ENCODE measurements at places on chromosomes 3 and 15. TPM values are rescaled to one million over a fixed set of nuclear protein-coding genes. Genes with fewer than 3 reads are reported as not detected.

GRCh38 chr3:70703305-70704102, 391.1 kb upstream of the MDFIC2 start:
- no peak for DNase-seq

GRCh38 chr3:88467191-88467590, 317.4 kb downstream of the C3orf38 start:
- no peak for DNase-seq

GRCh38 chr3:195807681-195808121, 4.0 kb downstream of the MUC4 start:
- DNase-seq: no peak

GRCh38 chr3:32946973-32947788, 4.3 kb upstream of the CCR4 start:
- no peak for DNase-seq

GRCh38 chr3:51519848-51520247, 18.7 kb upstream of the RAD54L2 start:
- DNase-seq: no peak

- DNase-seq: peak; percentile 71
Measured at GRCh38 chr15:49235446-49236124, 65.5 kb downstream of the GALK2 start.

DNA sequence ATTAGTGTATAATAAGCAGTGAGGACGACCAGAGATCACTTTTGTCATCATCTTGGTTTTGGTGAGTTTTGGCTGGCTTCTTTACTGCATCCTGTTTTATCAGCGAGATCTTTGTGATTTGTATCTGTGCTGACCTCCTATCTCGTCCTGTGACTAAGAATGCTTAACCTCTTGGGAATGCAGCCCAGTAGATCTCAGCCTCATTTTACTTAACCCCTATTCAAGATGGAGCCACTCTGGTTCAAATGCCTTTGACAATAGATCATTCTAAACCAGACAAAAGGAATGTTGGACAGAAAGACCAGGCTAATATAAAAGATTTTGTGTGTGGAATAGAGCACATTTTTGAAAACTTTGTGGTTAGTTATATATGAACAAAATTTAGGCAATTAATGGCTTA, 618.5 kb upstream of the BCHE start:
- DNase-seq: no peak

GRCh38 chr3:112074006-112074405, 12.2 kb upstream of the C3orf52 start:
- DNase-seq: no peak

DNA sequence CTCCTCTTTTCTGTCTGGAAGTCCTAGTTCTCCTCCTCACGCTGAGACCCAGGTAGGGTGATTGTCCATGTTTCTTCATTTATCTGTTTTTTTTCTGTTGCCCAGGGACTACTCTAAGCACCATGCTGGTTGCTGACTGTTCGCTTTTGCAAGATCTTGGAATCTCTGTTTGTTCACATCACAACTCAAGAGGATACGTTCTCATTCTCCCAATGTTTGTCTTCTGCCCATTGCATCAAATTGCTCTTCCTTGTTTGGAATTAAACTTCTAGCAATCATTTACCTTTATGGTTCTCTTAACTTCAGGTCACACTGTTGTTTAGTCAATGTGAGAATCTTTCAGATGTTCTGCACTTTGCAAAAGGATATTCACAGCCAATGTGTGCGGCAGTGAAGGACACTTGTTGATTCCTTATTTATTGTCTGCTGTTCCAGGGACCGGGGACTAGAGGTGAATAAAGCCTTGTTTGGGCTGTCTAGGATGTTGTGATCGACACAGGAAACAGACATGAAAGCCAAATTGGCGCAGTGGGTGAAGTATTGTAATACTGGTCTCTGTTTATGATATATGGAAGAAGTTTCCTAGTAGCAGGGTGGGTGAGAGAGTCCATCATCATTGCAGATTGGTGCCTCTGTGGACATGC, 24.5 kb downstream of the LPP start:
- DNase-seq: no peak

DNA sequence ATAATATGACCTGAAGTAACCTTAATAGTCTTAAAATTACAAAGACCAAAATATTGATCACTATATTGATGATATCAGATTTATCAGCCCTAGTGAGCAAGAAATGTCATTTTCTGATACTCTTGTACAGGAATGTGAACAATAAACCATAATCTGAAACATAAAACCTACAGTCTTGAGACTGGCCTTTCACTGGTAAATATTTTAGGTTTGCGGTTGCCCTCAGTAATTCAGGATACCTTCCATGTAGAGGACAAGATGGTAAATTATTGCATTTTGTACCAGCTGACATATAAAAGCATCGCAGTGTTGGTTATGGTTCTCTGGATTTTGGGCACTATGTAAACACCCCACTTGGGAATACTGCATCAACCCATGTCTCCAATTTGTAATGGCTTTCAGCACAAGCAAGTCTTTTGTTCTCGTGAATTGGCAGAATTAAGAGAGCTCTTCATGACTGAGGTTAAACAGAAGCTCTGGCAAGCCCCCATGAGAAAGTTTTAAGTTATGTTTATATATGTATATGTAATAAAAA, 128.5 kb downstream of the LMLN start:
- DNase-seq: no peak

DNA sequence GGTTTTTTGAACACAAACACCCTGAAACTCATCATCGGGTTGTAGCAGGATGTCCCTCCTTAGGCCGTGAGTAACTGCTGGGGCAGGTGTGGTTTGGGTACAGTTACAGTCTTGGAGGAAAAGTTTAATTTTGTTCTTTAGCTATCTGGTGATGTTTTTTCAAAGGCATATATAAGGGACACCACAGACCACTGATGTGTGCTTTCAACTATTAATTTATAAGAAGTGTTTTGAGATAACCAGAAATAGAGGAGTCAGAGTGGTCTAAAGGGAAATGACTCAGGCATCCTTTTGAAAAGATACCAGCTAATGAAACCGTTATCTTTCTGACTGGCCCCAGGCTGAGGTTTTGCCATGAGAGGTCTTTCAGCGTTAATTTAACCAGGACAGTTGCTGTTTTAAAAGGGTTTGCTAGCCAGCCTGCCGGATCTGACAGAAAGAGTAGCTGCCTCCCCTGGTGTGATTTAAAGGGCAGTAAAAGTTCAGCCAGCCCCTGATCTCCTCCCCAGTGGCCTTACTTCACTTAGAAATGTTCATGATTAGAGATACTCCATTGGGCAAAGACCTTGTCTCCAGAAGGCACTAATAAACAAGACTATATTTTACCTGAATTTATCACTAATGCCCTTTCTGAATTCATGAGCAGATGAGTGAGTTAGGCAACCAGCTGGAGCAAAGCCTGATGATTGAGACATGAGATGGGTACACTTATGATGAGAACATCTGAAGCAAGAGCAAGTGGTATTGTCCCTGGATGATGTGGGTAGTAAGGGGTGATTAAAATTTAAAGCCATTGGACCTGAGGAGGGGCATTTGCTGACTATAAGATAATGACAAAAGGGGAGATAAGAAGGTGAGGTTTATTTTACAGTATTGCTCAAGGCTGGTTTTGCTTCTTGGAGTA, 482.5 kb upstream of the TBL1XR1 start:
- no peak for DNase-seq

GRCh38 chr15:70510433-70510832, 252.9 kb downstream of the UACA start:
- no peak for DNase-seq

DNA sequence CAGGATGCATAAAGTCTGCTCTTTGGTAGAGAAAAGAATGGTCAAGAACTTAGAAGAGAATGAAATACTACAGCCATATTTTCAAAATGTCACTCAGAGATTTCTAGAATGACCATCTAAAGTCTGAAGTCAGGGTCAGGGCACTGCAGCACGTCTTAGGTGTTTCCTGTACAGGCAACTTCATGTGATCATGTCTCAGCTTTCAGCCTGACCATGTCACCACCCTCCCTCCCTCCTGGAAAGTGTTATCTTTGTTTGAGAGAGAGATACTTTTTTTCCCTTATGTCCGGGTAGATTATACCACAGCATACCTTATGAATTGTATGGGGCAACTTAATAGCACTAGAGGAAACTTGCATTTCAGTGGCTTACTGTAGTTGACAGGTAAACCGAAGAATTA, 558.0 kb upstream of the TGFBR2 start:
- no peak for DNase-seq

DNA sequence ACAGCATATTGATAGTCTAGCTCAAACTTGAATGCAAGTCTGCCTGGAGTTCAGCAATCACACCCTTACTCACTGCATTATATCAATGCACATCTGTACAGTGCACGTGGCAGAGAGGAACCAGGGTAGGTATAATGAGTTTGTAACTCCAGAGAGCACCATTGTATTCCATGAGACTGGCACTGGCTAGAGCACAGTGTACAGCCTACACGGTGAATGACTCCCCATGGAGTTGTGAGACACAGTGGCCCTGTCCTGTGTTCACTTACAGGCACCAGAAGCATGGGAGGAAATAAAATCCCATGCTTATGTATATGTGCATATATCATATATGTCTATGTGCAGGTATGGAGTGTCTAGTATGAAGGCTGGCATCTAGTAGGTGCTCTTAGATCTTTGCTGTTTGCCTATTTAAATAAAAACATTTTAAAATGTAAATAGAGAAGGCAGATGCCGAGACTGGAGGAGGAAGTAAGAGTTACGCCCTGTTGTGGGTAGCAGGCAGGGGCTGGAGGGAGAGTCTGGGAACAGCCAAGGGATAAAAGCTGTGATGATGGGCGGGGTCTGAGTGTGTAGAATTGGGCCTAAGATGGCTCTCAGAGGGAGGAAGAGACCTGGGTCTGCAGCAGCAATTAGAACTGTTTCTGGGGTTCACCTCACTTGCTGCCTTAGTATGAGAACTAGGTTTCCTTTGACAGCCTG, 360.7 kb upstream of the ICE2 start:
- DNase-seq: no peak

DNA sequence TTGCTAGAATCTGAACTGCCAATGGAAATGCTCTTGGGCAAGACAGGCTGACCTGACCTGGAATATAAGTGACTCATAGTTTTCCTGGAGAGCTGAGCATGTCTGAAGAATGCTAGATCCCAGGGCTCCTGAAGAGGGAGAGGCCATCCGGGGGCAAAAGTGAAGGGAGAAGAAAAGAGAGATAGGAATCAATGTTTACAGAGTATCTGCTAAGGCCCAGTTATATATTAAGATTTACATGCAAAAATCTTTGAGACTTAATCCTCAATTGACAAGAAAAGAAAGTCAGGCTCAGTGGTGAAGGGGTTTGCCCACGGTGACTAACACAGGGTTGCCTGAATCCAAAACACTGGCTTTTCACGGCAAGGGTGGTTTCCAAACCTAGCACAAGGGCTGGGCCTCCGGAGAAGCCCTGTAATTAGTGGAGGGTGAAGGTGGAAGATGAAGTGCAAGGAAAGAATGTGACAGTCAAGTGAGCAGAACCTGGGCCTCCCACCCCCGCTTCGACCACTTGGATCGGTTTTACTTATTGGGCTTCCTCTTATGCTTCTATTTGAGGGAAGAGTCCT, 91.7 kb upstream of the FGF12 start:
- DNase-seq: no peak

GRCh38 chr15:74291101-74292071, 55.3 kb downstream of the CCDC33 start:
- DNase-seq: peak; percentile 77

GRCh38 chr3:184467171-184467570, 87.3 kb downstream of the CHRD start:
- no peak for DNase-seq

DNA sequence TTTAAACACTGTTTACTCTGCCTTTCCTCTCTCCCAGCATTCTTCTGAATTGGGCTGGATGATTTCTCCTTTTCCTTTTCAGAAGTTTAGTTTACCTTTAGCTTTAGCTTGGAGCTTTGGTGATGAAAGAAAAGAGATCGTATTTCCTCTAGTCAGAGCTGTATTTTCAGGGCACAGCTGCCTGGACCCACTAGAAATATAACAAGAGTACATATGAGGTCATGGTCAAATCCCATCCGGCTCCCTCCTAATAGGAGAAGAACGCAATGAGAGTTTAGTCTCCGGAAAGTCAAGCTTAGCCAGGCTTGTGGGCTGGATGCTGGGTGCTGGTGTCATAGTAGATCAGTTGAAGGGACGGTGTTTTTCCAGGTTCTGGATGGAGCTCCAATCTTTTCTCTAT, 177.1 kb upstream of the PFN2 start:
- DNase-seq: no peak

DNA sequence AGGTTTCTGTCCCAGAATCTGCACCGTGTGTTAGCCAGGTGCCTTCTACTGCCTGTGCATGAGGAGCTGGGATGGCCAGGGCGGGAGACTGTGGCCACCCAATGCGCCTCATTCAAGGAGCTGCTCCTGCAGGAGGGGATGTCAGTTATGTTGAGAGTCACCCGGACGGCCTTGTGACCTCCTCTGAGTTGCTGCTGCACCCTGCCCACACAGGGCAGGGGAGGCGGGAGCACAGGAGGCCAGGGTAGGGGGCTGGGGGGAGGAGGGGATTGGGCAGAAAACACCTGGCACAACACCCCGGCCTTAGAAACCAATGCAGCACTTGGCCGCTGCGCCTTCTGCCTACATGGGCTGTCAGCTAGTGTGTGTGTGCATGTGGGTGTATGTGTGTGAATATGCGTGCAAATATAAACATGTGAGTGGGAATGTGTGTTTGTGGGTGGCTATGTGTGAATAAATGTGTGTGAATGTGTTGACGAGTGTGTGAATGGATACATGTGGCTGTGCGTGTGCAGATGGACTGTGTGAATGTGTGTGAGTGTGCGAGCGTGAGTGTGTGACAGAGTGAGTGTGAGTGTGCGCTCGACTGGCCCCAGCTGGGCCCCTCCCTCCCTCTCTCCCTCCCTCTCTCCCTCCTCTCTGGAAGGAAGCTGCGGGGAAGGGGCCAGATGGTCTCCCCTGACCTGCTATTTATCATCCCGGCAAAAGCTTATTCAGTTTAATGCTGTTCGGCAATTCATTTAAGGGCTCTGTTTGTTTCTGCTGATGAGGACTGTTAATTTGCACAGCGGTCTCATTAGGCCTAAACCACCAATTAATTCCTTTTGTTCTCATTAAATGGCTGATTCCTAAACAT, 106.9 kb downstream of the TLE3 start:
- no peak for DNase-seq

GRCh38 chr3:150296966-150297365, 111.1 kb upstream of the TSC22D2 start:
- no peak for DNase-seq

- no peak for DNase-seq
Measured at GRCh38 chr15:24823473-24823872, 131.3 kb upstream of the SNRPN start.

Gene BMF
- polyA plus RNA-seq: 39.2 TPM

Gene HTR3C
- not detected for polyA plus RNA-seq

Gene SUSD5
- 5.6 TPM for polyA plus RNA-seq

Gene MCTP2
- polyA plus RNA-seq: 17.2 TPM

Gene LCMT2
- 13.7 TPM for polyA plus RNA-seq

Gene DUOXA2
- not detected for polyA plus RNA-seq

Gene XCR1
- polyA plus RNA-seq: 0.18 TPM

Gene CDC25A
- polyA plus RNA-seq: 11.6 TPM

Gene CNTN3
- polyA plus RNA-seq: 5.5 TPM

Gene SCN11A
- 0.85 TPM for polyA plus RNA-seq

Gene ZDHHC23
- polyA plus RNA-seq: 10.1 TPM

Gene SPINK8
- polyA plus RNA-seq: not detected

Gene POC1A
- polyA plus RNA-seq: 7.0 TPM

Gene FSTL1
- 591 TPM for polyA plus RNA-seq

Measured in right renal cortex interstitium (tissue), 3 donors.